ENCODE measurements at places on chromosomes 7 and 10. TPM values are rescaled to one million over a fixed set of nuclear protein-coding genes. Genes with fewer than 3 reads are reported as not detected.

The C10orf67 gene
- total RNA-seq = 0.18 TPM

The NEBL gene
- total RNA-seq = 0.22 TPM

The PHYHIPL gene
- not detected for total RNA-seq

The NPC1L1 gene
- not detected for total RNA-seq

The LEP gene
- not detected for total RNA-seq

The RGR gene
- not detected for total RNA-seq

The OLAH gene
- total RNA-seq = 0.44 TPM

The C10orf53 gene
- total RNA-seq = not detected

The CYP2C19 gene
- total RNA-seq = not detected

The PDSS1 gene
- 43.1 TPM for total RNA-seq

The ZC3HAV1 gene
- total RNA-seq = 90.0 TPM

Measured in activated T-helper 1 cell treated with anti-CD3 and anti-CD28 coated beads, Interleukin-12 subunit alpha, Interleukin-12 subunit beta, Interleukin-2, Interleukin-4 antibody, amounts not matched to agents 30 ng/mL and 10 ng/mL and 1 ng/mL, durations not matched to agents 14 hours and 24 hours and 36 hours (primary cell).